Activated CD4-positive, alpha-beta T cell treated with anti-CD3 and anti-CD28 coated beads for 4 hours (primary cell): ENCODE measurements at places on chromosomes 6 and 20.

GRCh38 chr6:168093634-168094033, 14.6 kb upstream of the FRMD1 start:
- no peak for DNase-seq

DNA sequence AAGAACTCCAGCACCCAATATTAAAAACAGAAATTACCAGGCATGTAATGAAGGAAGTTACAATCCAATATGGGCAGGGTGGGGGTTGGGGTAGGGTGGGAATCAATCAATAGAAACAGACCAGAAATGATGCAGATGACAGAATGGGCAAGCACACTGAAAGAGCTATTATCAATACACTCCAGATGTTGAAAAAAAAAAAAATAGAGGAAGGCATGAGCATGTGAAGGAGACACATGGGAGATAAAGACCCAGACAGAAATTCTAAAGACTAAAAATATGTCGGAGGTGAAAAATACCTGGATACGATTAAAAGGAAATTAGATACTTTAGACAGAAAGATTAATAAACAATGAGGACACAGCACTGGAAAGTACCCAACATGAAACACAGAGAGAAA, 19.1 kb upstream of the ZC3H12D start:
- no peak for DNase-seq

DNA sequence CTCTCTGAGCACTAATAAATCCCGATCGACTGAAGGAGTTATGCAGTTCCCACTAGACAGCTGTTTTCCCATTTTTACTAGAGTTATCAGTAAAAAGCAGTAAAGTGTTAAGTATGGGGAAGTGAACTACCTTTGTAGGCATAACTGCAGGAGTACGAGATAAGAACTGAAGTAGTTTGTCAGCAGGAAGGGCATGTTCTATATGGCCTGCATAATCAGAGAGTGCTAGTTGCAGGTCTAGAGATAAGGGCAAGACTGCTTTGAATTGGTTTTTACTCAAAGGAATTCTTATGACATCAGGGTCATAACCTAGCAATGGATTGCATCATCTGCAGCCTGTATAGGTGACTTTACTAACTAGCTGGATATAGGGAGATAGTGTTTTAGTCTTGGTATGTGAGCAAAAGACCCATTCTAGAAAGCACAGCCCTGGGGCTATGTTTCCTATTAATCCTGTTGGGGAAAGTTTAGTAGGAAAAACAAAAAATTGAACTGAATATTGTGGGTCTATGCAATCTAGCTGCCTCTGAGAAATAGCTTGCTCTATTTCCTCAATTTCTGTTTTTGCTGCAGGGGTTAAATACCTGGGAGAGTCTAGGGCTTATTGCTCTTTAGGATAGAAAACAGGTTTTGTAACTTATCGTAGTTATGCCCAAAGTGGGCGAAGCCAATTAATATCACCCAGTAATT, 22.6 kb upstream of the CRISP1 start:
- DNase-seq: no peak

DNA sequence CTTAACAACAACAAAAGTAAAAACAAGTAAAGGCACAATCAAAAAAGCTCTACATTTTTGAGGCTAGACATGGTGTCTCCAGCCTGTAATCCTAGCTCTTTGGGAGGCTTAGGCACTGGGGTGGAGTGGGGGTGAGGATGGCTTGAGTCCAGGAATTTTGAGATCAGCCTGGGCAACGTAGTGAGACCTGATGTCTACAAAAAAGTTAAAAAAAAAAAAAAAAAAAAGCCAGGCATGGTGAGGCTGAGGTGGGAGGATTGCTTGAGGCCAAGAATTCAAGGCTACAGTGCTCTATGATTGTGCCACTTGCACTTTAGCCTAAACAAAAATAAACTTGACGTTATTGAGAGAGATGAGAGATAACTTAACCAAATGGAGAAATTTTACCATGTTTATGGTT, 60.1 kb downstream of the QKI start:
- DNase-seq: no peak

GRCh38 chr20:62831854-62832211, 15.0 kb downstream of the COL9A3 start:
- no peak for DNase-seq

- no peak for DNase-seq
Measured at GRCh38 chr6:73879501-73880293, 183.7 kb downstream of the CD109 start.
